Stimulated activated CD4-positive, alpha-beta T cell treated with anti-CD3 and anti-CD28 coated beads, Interleukin-2, amount 100 ng/mL, for 4 hours (primary cell): ENCODE measurements at places on chromosomes 16 and 17.

GRCh38 chr16:23394141-23394831 is 58.7 kb downstream of the COG7 start:
- DNase-seq, result no peak

GRCh38 chr16:58492735-58493134 is 7.2 kb upstream of the NDRG4 start:
- no peak for DNase-seq

DNA sequence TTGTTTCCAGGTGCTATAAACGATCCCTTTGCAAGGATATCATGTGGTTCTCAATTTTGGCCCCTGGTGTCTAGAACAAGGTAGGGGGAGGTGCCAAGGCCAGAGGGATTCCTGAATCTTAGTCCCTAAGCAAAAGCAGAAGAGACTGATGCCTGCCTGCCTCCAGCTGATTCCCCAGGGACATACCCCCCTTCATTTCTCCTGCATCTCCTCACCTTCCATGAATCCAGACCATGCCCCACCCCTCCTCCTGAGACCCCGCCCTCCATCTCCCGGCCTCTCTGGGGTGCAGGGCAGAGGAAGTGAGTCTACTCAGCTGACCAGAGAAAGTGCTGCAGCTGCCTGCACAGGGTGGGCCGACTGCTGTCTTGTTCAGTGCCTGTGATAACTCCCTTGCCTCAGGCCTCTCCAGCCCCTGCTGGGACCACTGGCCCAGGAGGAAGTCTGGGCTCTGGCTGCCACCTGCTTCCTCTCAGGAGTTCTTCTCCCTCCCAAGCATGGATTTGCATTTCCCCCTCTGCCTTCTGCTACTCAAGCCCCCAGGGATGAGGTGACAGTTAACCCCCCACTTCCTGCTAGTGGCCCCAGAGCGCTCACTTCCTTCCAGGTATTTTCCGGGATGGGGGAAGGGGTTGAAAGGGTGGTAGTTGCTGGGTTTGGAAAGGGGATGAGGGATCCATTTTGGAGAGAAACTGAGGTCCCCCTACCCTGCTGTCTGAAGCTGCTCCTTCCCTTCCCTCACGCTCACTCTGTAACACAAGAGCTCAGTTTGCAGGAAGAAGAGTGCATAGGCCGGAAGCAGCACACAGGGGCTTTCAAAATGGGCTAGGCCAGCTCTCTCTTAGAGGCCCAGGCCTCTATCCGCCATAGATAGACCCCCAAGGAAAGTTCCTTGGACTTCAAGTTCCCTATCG is 10.5 kb upstream of the TSPOAP1 start:
- DNase-seq, result no peak

- no peak for DNase-seq
Measured at GRCh38 chr17:34706029-34706428, 126.6 kb downstream of the TMEM132E start.

GRCh38 chr16:56425439-56425832 is at the start of gene AMFR:
AMFR (minus strand) TSS chr16:56425545; CDS start chr16:56425327, 218 bp downstream.
- DNase-seq, result peak; percentile 31

GRCh38 chr16:30040221-30040620 is 9.2 kb upstream of the TLCD3B start:
- no peak for DNase-seq
